ENCODE measurements at places on chromosomes 3 and 15.

DNA sequence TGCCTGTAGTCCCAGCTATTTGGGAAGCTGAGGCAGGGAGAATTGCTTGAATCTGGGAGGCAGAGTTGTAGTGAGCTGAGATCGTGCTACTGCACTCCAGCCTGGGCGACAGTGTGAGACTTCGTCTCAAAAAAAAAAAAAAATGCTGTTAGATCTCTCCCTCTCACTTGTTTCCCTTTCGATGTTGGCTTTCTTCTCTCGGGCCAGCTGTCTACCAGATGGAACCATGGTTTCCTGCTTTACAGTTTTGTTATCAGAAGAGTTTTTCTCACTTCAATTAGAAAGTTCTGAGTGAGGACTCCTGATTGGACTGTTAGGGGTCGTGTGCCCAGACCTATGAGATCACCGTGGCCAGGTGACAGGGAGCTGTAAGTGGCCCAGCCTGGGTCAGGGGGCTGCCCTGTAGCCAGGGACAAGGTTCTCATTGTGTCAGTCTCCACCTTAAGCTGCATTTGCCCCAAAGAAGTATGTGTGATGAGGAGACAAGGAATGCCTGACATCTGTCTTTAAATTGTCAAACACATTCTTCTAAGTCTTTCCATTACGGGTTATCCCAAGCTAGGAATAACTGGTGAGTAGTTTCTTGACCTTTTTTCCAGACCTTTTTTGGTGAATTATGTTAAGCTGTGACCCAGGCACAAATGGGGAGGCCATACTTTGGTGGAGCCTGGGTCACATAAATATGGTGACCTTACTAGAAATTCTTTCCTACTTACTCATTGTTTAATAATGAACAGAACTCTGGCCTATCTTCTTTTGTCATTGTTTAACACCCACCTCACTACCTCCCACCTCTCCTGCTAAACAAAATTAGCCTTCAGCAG, 25.2 kb downstream of the SNAPC5 start:
- peak; percentile 9 for DNase-seq

- DNase-seq: no peak
Measured at GRCh38 chr3:65277798-65278197, 590.0 kb upstream of the ADAMTS9 start.

DNA sequence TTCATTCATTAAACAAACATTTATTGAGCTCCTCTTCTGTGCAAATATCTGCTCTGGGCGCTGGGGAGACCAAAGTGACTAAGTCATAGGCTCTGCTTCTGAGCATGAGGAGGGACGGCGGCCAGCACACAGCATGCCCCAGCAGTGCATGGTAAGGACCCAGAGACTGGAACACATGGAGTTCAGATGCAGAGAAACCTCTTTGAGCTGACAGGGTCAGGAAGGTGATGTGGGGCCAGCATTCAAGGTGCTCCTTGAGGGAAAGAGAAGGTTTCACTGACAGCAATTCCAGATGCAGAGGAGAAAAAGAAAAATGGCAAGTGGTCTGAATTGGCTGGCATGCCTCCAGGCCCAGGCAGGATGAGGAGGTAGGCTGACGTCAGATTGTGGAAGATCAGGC, 234.5 kb downstream of the UACA start:
- no peak for DNase-seq

- DNase-seq: no peak
Measured at GRCh38 chr3:188537606-188538005, 383.6 kb downstream of the LPP start.

DNA sequence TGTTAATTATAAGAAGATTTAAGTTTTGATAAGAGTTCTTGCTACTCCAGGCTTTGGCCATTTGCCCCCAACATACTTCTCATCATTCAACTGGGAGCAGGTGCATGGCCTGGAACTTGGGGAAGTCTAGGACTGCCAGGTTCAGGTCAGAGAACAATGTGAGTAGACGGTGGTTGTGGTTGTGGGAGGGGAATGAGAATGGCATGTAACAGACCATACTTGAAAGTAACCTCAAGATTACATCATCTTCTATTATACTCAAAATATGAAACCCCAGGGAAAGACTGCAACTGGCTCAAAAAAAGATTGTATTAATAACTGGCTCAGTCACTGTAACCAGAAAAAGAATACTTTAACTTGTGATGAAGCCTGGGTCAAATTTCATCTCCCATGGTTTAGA, 364.9 kb upstream of the DPPA4 start:
- DNase-seq: peak; percentile 5

DNA sequence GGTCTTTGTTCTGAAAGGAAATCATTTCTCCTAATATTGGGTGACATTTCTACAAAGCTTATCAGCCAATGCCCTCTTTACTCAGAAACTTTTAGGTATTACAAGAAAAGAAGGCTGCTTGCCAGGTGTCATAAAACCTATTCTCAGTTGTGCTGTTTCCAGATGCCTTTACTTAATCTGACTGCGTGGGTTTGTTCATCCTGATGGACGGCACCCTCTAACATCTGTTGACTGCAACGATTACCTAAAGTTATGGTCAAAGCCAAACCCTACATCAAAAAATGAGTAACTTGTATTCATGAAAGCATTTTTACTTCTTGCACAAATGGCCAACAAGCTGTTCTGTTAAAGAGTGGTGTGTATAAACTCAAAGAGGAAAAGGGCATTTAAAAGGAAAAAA, 207.7 kb upstream of the PDZRN3 start:
- DNase-seq: no peak

- DNase-seq: no peak
Measured at GRCh38 chr3:9525078-9525477, 28.5 kb downstream of the LHFPL4 start.

GRCh38 chr3:177476495-177476894, 279.2 kb upstream of the TBL1XR1 start:
- no peak for DNase-seq

GRCh38 chr3:42502429-42503250, at the start of gene VIPR1:
Gene VIPR1, plus strand, starts transcription at chr3:42502643. Its CDS starts 93 bp downstream, at chr3:42502736.
- DNase-seq: peak; percentile 94

DNA sequence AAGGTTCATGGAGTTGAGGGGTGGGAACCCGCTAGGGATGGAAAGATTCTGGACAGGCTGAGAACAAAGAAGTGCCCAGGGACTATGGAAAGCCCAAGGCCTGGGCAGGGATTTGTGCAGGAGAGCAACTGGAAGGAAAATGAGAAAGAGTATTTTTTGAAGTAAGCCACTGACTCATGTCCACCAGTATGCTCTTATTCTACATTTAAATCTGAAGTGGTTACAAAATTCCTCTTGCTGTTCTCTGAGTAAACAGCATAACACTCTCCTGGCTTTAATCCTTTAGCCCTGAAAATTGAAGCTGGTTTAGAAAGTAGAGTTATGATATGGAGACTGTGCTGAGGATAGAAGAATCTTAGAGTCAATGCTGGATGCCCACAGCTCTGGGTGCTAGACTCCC, 165.2 kb downstream of the ISL2 start:
- DNase-seq: no peak

DNA sequence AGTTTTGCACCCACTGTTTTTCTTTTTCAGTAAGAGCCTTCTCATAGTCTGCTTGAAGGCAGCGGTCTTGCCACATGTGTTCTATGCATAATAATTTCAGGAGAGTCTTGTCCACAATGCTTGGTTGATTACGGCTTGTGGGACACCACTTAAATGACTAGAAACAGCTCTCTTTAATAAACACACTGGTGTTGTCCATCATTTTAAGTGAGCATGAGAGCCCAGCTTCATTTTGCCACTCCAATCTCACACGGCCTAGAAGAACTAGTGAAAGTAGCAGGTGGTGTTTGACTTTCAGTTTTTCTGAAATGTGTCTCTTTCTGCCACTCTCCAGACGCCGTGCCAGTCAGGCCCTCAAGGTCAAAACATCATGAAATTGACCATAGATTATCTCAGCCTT, 292.1 kb downstream of the LPP start:
- no peak for DNase-seq

DNA sequence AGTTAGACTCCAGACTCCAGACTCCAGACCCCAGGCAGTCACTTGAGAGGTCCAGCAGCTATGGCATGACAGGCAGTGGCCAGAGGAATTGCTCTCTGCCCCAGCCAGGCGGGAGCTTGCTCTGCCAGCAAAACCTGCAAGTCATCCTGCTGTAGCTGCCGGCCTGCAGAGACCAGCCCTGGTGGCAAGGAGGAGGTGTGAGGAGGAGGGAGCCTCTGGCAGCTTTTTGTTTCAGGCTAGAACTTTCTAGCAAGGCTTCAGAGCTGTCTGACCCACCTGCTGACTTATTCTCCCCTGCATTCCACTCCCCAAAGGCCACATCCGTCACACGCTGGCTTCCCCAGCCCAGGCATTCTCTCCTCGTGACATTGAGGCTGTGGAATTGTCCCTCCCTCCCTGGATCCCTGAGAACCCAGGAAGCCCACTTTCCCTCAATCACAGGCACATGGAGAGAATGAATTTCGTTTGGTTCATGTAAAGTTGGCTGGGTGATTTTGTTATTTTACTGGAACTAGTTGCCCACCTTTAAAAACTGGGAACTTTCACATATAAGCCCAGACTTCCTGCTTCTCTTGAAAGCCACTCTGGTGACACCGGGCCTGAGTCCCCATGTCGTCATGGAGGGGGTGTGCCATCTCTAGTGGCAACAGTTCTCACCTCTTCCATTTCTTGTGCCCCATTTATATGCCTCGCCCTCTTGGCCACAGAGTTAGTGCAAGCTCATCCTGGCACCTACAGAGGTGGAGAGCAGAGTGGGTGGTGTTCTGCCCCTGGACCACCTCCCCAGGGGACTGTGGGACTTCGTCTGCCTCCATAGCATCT, 82.7 kb downstream of the ABHD5 start:
- DNase-seq: no peak

DNA sequence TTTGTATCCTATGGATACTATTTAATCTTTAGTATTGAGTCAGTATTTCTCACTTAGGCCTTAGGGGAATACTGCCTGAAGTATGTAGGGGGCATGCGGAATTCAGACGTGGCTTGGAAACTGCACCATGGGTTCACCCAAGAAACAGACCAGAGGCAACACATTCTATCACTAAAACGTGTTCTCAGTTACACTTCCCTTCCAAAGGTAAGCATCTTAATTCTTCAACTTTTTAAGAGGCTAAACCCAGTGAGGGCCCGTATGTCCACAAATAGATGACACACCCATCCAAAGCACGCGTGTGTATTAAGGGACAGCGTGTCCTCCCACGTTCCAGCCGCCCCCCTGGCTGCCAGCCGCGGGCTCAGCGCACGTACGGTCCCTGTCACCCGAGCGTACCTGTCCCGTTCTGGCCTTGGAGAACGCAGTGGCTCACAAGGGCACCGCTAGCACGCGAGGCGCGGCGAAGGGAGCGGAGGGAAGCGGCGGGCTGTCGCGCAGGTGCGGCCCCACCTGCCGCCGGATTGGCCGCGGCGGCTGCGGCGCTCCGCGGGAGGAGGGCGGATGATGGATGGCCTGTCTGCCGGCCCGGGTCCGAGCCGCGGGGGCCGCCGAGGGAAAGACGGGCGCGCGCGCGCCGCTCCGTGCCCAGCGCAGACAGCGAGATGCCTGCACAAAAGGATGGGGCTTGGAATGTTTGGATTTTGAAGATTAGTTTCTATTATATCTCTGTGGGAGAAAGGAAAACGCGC, 1003.9 kb upstream of the NR2F2 start:
- no peak for DNase-seq

GRCh38 chr3:7684182-7684715, 817.4 kb upstream of the LMCD1 start:
- DNase-seq: no peak

DNA sequence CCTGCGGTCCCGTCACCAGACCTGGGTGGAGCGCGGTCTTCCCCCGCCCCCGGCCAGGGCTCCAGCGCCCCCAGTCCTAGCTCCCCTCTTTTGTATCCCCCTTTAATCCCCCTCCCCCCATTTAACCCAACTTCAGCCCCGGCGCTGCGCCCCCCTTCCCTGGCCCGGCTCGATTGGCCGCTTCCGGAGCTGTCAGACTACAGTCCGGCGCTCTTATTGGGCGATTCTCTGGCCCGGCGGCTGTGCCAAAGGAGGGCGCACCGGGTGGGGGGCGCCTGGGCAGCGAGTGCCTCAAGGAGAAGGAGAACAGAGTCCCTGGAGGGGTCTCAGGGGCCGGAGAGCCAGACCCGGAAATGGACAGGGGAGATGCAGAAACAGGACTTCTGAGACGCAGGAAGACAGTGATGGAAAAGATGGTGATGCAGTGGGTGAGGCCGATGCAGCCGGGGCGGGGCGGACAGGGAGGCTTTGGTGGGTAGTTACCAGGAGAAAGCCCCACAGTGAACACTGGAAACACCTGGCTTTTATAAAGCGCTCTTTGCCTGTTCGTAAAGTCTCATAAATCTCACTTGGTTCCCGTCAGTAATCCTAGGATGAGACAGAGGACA, 1.2 kb upstream of the ADCY5 start:
- no peak for DNase-seq

GRCh38 chr15:34808016-34808415, 12.7 kb upstream of the ACTC1 start:
- DNase-seq: no peak

DNA sequence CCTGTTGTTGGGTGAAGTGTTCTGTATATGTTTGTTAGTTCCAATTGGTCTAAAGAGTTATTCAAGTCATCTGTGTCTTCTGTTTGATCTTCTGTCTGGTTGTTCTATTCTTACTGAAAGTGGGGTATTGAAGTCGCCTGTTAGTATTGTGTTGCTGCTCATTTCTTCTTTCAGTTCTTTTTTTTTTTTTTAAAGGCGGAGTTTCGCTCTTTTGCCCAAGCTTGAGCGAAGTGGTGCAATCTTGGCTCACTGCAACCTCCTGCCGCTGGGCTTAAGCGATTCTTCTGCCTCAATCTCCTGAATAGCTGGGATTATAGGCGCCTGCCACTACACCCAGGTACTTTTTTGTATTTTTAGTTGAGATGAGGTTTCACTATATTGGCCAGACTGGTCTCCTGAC, 23.5 kb downstream of the PFN2 start:
- DNase-seq: no peak

DNA sequence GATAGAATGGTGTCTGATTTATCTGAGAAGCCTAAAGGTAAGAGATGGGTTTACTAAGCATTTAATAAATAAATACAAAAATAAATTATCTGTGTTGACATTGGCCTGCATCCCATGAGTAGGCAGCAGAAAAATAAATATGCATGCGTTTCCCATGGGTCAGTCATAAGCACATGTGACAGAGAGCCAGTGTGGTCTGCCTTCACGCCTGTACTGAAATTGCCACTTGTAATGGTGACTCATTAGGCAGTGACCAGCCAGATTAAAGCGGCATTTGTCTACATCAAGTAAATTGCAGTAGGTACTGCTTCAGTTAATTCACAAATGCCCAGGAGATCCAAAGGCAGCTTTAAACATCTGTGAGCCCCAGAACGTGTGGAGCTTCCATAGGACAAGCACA, 399.6 kb downstream of the NAALADL2 start:
- no peak for DNase-seq

DNA sequence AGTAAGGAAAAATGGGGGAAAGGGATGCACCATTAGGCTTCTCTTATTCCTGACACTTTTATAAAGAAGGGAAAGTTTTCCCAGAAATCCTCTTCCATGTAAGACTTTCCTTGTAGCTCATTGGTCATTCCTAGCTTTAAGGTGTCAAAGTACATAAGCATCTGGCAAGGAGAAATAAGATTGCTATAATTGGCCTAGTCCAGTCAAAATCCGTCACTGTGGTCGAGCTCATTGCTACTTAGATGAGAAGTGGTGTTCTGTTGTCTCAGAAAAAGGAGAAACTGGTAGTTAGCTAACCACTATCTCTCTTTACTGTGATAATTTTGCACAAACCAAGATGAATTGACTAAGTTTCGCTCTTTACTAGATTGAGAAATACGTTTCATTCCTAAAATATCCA, 370.1 kb downstream of the CNTN4 start:
- no peak for DNase-seq

GRCh38 chr3:10002951-10003350, 16.3 kb upstream of the EMC3 start:
- DNase-seq: no peak
